ENCODE measurements at places on chromosomes 1 and 21.

DNA sequence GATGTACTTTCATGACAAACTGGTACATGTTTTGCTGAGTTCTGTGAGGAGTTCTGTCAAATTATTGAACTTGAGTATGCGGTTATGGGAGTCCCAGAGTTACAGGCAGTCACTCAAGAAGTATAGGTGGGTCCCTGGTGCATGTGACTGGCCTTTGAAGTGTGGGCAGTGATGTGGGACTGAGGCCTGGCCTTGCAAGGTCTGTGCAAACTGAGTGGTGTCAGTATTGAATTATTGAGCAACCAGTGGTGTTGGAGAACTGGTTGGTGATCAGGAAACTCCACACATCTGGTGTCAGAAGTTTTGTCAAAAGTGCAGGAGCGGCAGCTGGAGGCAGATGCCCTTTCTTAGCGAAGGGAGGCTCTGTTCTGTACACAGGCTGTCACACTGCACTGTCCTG is 5.2 kb downstream of the ZNF678 start:
- DNase-seq, result no peak

DNA sequence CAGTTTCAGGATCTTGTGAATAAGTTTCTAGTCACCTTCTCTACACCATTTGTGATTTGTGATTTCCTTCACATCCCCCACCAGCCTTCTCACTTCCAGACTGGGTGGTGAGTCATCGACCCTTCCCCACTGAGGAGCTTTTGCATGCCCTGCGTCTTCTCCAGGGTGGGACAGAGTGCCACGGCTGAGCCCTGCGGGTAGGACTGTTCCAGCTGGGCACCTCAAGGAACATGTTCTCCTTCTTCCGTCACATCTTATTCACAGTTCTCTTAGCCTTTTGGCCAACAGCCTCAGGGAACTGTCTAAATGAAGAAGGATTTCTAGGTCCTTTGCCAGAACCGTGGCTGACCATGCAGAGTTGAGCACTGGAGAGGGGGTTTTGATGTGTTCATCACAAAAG is 116.5 kb downstream of the TMEM53 start:
- DNase-seq, result no peak

GRCh38 chr1:19448491-19449439 is 36.6 kb downstream of the CAPZB start:
- DNase-seq, result no peak

GRCh38 chr21:42331660-42332059 is 16.5 kb upstream of the TFF3 start:
- no peak for DNase-seq

GRCh38 chr1:18739408-18739807 is 108.8 kb downstream of the PAX7 start:
- no peak for DNase-seq

- no peak for DNase-seq
Measured at GRCh38 chr1:19346026-19346425, 33.9 kb downstream of the SLC66A1 start.

GRCh38 chr1:13652238-13652637 is 47.8 kb upstream of the PRDM2 start:
- DNase-seq, result no peak

- no peak for DNase-seq
Measured at GRCh38 chr1:193555662-193556441, 369.4 kb upstream of the B3GALT2 start.

DNA sequence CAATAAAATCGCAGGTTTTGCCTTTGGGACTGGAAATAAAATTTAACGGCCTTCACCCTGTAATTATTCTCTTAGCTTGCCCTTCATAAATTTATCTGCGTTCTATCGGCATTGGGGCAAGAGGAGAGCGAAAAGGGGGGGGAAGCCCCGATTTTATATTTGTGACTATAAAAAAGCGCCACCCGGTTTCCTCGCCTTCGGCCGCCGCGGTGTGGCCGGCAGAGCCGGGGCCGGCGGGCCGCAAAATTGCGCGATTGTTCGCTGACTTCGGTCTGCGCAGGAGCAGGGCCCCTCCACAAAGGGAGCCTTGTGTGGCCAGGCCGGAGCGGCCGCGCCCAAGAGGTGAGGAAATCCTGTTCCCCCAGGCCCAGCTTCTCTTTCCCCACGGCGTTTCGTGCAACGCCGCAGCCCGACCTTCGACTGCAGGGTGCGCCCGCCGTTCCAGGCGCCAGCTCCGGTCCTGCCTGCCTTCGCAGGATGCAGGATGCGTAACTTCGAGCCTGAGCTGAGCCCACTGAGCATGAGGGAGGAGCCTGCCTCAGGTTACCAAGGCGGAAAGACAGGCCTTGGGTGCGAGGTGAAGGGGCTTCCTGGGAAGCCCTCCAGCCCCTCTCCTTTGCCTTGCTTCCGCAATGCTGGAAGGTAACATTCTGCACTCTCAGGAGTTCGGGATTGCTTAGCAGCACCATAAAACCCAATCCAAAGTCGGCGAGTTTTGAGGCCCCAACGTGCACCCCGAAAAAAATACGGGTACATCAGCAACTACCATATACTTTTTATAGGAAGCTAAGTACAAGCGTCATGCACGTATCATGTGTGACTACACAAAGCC is 4.9 kb upstream of the TBX15 start:
- no peak for DNase-seq

DNA sequence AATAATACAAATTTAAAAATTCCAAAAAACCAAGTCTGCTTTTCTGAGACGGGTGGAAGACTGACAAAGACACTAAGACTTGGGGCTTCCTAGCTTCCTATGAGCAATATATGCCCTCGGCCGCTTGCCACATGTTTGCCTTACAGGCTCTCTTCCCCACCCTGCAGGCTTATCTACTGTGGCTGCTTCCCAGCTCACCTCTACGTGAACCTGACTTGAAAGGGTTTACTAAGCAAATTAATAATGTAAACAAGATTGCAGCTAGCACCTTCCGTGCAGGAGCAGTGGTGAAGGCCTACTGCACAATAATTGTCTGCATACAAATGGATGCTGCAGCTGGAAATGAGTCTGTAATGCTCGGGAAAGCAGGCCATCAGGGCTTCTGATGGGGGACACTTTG is 152.9 kb upstream of the DAB1 start:
- DNase-seq, result no peak

GRCh38 chr21:29245104-29245643 is 53.5 kb upstream of the BACH1 start:
- DNase-seq, result peak; percentile 18
